Cortex of kidney (tissue), 1 donor: ENCODE measurements at places on chromosomes 16 and 17.

DNA sequence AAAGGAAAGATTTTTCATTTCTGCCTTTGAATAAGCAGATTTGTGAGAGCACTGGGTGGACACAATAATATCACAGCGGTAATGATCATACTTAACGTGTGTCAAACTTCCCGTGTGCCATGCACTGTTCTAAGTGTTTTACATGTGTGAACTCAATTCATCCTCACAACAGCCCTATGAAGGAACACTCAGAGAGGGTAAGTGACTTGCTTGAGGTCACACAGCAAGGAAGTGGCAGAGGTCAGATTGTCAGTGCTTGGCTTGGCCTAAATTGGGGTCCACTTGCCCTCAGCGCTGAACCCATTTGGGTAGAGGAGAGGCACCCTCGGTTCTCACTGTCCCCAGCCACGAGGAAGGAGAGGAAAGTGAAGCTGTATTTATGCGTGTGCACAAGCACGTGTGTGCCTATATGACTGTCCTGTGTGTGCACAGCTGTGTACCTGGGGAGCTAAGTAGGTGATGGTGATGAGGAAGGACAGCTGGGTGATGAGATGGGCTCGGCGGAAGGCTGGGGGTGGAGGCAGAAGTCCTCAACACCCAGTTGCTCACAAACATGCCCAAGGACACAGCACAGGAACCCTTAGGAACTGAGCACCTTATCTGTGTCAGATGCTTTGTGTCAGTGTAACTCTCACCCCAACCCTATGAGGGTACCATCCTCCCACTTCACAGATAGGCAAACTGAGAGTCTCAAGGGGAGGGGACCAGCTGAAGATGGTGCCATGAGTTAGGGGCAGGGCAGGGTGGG, 9.8 kb upstream of the ADGRG3 start:
- DNase-seq: no peak

- no peak for DNase-seq
Measured at GRCh38 chr16:6643080-6643686, 689.5 kb upstream of the RBFOX1 start.

- no peak for DNase-seq
Measured at GRCh38 chr17:34584805-34585416, 5.5 kb downstream of the TMEM132E start.

DNA sequence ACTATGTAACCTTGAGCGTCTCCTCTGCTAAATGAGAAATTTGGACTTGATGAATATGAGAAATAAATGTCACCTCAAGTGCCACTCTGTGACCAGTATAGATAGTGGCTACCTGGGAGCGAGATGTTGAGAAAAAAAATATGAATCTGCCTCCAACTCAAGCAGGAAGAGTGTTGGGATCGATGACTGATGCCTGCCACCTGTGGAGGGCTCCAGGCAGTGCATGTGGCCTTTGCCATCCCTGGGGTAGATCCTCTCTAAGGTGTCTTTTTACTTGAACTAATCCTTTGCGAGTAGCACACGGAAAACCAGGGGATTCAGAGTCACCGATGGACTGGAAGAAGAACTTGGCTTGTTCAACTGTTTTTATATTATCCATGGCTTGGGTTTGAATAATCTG, 9.4 kb downstream of the CCDC182 start:
- DNase-seq: no peak
